ENCODE measurements at places on chromosomes 6 and 20.

GRCh38 chr6:94590416-94590815 is 986.9 kb upstream of the MANEA start:
- no peak for DNase-seq

DNA sequence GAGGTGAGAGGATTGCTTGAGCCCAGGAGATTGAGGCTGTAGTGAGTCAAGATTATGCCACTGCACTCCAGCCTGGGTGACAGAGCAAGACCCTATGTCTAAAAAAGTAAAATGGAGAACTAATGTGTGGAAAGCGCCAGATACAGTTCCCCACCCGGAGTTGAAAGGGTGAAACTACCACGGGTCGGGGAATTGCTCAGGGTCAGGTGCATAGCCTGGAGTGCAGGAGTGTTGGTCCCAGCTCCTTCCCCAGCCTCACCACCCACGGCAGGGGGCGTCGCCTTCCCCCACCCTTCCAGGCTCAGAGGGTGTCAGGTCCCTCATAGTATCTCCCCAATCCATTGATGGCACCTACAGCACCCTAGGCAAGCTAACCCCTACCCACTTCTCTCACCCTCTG is 26.1 kb downstream of the C20orf203 start:
- no peak for DNase-seq

DNA sequence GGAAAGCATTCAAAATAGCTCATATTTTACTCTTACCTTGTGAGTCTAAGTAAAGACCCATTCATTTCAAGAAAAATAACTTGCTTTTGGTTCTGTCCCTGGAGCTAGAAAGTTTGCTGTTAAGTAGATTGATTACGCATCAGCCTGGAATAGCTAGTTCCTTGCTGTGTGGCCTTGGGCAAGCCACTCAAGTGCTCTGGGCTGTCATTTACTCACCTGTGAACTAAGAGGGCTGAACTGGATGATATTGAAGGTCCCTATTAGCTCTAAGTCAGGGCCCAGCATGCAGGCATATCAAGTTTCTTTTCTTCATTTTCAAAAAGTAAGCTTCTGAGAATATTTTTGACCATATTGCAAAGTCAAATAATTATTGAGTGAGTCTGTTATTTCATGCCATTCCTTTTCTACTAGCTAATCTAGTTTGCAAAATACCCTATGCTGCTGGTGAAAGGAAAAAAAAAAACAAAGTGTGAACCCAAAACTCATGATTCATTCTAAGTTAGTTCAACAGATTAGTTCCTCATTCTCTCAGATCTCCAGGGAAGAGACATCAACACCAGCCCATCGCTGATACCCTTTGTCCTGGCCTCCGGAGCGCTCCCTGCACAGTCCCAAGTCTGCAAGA is 106.5 kb upstream of the GMDS start:
- no peak for DNase-seq

DNA sequence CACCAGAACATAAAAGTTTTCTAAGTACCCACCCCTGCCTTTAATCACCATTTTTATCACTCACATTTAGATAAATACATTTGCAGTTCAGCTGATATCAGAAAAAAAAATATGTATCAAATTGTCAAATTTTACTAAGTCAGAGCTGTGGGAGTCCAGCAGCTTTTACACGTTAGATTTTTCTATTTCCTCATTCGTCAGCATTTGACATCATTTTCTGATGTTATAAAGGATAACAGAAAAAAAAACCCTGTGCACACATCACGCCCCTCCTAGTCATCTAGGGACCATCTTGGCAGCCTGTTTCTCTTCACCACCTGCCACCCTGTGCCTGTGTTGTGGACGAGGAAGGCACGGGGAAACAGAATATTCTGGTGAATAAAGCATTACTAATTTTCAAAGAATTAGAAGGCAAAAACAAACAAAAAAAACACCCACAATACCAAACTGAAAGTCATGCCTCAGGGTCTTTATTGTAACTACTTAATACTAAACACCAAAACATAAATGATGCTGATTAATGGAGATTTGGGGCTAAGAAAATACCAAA is 12.4 kb downstream of the B4GALT5 start:
- peak; percentile 66 for DNase-seq

GRCh38 chr6:95364016-95364604 is 213.2 kb upstream of the MANEA start:
- DNase-seq = no peak

DNA sequence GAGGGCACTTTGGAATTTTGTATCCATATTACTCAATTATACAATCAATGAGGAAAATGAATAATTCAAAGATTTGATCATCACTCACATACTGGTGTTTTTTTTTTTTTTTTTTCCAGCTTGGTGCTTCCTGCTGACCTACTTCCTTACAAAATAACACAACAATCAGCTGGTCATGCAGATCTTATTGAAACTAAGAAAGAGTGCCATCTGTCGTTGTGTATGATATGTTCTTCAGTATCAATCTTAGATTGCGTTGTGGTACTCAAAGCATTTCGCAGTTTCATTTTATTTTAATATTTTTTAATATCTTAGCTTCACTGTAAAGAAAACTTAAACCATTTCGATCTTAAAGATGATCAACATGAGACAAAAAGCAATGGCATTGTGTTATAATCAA is 155.6 kb downstream of the OGFRL1 start:
- no peak for DNase-seq
